ENCODE measurements at places on chromosomes 7 and 10. TPM values are rescaled to one million over a fixed set of nuclear protein-coding genes. Genes with fewer than 3 reads are reported as not detected.
A peak's percentile ranks its signal among the peaks of the same experiment; 100 is the strongest.

- no peaks in the 10 kb centered on the region for H3K36me3 ChIP-seq
- H3K27ac ChIP-seq = no peak overlapping the region
- no peak for DNase-seq
- no peaks in the 10 kb centered on the region for H3K4me1 ChIP-seq
- H3K27me3 ChIP-seq = peaks cover 23% of the 10 kb centered on the region
Observed at GRCh38 chr10:128300290-128300824, 174.1 kb upstream of the MKI67 start.

DNA sequence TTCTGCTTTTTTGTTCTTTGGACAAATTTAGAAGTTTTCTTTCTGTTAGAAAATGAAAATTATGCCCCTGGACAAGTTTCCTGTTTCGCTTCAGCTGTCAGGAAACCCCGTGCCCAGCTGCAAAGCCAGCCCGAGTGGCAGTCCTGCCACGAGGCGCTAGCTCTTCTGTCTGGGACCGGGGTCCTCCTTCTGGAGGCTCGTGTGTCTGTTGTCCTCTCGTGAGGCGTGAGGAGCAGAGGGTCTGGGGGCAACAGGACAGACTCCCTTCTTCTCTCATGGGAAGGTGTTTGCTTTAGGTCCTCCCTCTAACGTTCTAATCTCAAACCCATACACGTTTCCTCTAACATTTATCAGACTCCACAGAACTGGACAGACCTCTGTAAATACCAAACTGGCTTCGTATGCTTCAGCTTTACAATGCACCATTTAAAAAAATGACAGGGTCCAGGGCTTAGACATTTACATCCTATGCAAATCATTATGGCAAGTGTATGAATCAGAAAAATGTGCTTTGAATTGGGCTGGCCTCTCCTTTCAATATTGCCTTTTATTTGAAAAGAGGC lies 184.5 kb upstream of the SHH start:
- DNase-seq = no peak
- H3K36me3 ChIP-seq = peaks cover 10% of the 10 kb centered on the region
- peak overlapping the region; percentile 25 for H3K4me3 ChIP-seq
- H3K27me3 ChIP-seq = peaks cover 69% of the 10 kb centered on the region
- no peak overlapping the region for H3K27ac ChIP-seq
- peaks cover 16% of the 10 kb centered on the region for H3K4me1 ChIP-seq

GRCh38 chr7:136403591-136403990 lies 426.4 kb upstream of the MTPN start:
- H3K4me1 ChIP-seq = peaks cover 7% of the 10 kb centered on the region
- DNase-seq = no peak
- no peaks in the 10 kb centered on the region for H3K27me3 ChIP-seq
- H3K4me3 ChIP-seq = no peak overlapping the region
- H3K36me3 ChIP-seq = no peaks in the 10 kb centered on the region

- DNase-seq = no peak
- H3K36me3 ChIP-seq = peaks cover 4% of the 10 kb centered on the region
- no peak overlapping the region for H3K4me3 ChIP-seq
- H3K4me1 ChIP-seq = peaks cover 23% of the 10 kb centered on the region
- peaks cover 8% of the 10 kb centered on the region for H3K27me3 ChIP-seq
Observed at GRCh38 chr7:1062296-1063294, 18.2 kb downstream of the GPR146 start.

DNA sequence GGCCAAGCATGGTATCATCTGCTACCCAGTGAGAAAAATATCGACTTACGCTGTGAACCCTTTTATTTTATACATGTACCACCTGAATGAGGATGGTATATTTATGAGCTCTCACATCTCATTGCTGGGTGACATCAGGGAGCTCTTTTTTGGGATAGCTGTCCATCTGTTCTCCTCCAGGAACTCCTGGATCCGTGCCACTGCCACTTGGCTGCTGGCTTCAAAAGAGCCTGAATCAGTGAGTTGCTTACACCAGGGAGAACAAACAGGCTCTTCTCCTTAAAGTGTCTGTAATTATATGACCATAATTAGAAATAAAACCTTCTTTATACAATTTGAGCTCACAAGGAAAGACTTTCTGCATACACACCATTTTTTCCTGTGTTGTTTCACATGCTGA lies 106.2 kb downstream of the KAT6B start:
- H3K36me3 ChIP-seq = peaks cover 4% of the 10 kb centered on the region
- H3K27ac ChIP-seq = no peak overlapping the region
- peaks cover 30% of the 10 kb centered on the region for H3K4me1 ChIP-seq
- H3K27me3 ChIP-seq = no peaks in the 10 kb centered on the region

DNA sequence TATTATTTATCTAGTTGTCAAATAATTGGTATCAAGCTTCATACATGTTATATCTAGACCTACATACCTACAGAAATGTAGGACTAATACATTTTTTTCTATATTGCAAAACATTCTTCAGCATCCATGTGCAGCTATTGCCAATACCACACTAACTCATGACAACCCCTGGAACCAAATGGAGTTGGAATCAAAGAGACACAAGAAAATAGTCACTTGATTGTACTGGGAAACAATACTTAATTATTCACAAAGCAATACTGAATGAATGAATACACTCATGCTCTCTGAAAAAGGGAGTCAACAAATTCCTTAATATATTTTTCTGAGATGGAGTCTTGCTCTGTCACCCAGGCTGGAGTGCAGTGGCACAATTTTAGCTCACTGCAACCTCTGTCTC lies 10.4 kb upstream of the CFAP43 start:
- H3K4me1 ChIP-seq = no peaks in the 10 kb centered on the region
- H3K27me3 ChIP-seq = peaks cover 41% of the 10 kb centered on the region
- no peak overlapping the region for H3K4me3 ChIP-seq
- H3K36me3 ChIP-seq = no peaks in the 10 kb centered on the region

GRCh38 chr7:95808396-95808795 lies 36.0 kb downstream of the DYNC1I1 start:
- no peaks in the 10 kb centered on the region for H3K36me3 ChIP-seq
- DNase-seq = no peak
- no peak overlapping the region for H3K27ac ChIP-seq
- H3K4me3 ChIP-seq = no peak overlapping the region
- no peaks in the 10 kb centered on the region for H3K27me3 ChIP-seq
- H3K4me1 ChIP-seq = no peaks in the 10 kb centered on the region

DNA sequence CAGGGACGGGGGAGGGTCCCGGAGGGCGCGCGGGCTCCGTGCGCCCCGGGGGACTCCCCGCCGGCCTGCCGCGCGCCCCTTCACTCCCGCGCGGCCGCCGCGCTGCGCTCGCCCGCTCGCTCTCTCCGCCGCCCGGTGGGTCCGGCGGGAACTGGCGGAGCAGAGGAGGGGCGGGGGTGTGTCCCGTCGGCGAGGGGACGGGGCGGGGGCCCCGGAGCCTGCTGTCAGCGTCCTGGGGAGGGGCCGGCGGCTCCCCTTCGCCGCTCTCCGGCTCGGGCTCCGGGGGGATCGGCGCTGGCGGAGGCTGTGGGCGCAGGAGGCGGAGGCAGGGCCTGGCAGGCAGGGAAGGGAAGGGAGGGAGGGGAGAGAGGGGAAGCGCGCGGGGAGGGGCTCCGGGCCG lies at the start of gene SH3PXD2A:
TSS of gene SH3PXD2A (minus strand) at position 153 of the 400 bp plus-strand sequence. CDS start 310 bp downstream, outside the sequence.
- peak within 1 kb of the TSS; percentile 87 for H3K4me3 ChIP-seq
- H3K4me1 ChIP-seq = peaks cover 14% of the 10 kb centered on the region
- H3K36me3 ChIP-seq = peaks cover 4% of the 10 kb centered on the region
- H3K27me3 ChIP-seq = peaks cover 55% of the 10 kb centered on the region

DNA sequence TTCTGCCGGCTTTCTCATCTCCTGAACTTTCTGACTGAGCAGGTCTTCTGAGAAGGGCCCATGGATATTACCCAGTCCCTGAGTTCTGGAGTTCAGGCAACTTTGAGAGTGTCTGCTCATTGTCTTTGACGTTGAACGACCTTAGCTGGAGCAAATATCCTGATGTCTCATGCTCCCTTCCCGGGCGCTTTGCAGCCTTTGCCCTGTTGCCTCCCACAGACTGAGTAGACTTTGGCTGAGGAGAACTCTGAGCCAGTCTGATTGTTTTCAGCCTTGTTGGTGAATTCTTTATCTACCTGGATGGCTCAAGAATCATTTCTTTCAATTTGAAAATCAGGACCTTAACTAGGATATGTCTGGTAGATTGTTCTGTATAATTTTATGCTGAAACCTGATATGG lies 353.7 kb downstream of the GLRX3 start:
- H3K4me1 ChIP-seq = no peaks in the 10 kb centered on the region
- H3K27me3 ChIP-seq = peaks cover 4% of the 10 kb centered on the region
- no peak for DNase-seq
- H3K4me3 ChIP-seq = no peak overlapping the region

GRCh38 chr10:78162853-78163252 lies 129.2 kb downstream of the RPS24 start:
- H3K4me1 ChIP-seq = no peaks in the 10 kb centered on the region
- peaks cover 19% of the 10 kb centered on the region for H3K27me3 ChIP-seq
- H3K36me3 ChIP-seq = peaks cover 6% of the 10 kb centered on the region
- no peak overlapping the region for H3K27ac ChIP-seq
- no peak overlapping the region for H3K4me3 ChIP-seq

GRCh38 chr10:49663596-49663995 lies 15.9 kb upstream of the C10orf53 start:
- no peak for DNase-seq
- no peaks in the 10 kb centered on the region for H3K4me1 ChIP-seq
- peaks cover 22% of the 10 kb centered on the region for H3K27me3 ChIP-seq
- H3K4me3 ChIP-seq = no peak overlapping the region
- no peaks in the 10 kb centered on the region for H3K36me3 ChIP-seq

- no peak for DNase-seq
- no peaks in the 10 kb centered on the region for H3K4me1 ChIP-seq
- H3K4me3 ChIP-seq = no peak overlapping the region
- H3K36me3 ChIP-seq = no peaks in the 10 kb centered on the region
Observed at GRCh38 chr7:85664341-85664740, 477.5 kb upstream of the SEMA3D start.

GRCh38 chr10:113241599-113242360 lies 291.7 kb downstream of the TCF7L2 start:
- H3K27me3 ChIP-seq = peaks cover 52% of the 10 kb centered on the region
- no peak overlapping the region for H3K4me3 ChIP-seq
- no peak for DNase-seq
- no peaks in the 10 kb centered on the region for H3K36me3 ChIP-seq
- H3K27ac ChIP-seq = no peak overlapping the region

DNA sequence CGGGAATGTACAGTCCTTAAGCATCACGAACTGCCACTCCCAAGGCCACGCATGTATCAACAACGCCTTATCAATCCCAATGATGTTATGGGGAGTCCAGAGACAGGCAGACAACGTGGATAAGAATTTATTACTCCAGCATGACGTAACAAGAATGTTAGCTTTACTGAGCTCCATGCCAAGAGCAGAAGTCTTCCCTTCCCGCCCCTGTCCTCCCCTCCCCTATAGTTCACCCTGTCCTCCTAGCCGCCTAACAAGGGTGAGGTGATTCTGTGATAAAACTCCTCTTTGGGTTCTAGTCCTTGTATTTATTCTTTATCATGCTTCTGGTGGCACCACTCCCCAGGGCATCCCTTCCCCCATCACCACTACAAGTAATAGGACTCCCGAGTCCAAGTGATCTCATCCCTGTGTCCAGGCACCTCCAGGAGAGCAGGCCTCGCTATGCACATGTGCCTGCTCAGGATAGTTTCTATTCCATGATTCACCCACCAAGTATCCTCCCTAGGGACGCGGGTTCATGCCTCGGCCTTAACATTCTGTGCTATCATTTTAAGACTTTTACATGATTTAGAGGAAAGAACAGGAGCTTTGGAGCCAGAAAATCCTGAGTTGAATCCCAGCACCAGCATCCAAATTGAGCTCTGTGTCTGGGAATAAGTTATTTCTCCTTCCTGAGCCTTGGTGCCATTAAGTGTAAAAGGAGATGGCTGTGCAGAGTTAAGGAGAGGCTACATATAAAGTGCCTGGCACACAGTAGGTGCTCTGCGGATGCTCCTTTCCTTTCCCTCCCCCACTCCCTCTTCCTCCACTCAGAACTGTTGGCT lies 15.4 kb downstream of the GSDME start:
- H3K36me3 ChIP-seq = peaks cover 2% of the 10 kb centered on the region
- no peak overlapping the region for H3K4me3 ChIP-seq
- H3K27me3 ChIP-seq = peaks cover 31% of the 10 kb centered on the region
- H3K27ac ChIP-seq = no peak overlapping the region
- DNase-seq = no peak

DNA sequence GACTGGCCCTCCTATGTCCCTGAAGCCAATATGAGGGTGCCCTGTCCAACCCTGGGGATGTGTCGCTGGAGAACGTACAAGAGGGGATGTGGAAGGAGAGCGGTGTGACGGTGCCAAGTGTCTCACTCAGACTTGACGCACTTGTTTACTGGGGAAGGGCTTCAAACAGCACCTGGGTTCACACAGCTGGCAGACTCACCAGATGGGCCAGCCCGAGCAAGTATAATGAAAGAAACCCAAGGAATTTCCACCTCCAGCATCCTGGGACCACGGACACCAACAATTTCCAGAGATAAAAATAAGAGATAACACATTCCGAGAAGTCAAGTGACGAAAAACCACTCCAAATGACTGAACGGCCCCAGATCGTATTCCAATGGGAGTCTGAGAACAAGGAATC lies 5.3 kb downstream of the ATP5MF start:
- H3K4me1 ChIP-seq = peaks cover 31% of the 10 kb centered on the region
- peak overlapping the region; percentile 78 for H3K27ac ChIP-seq
- DNase-seq = no peak
- H3K36me3 ChIP-seq = peaks cover 2% of the 10 kb centered on the region
- H3K4me3 ChIP-seq = no peak overlapping the region

DNA sequence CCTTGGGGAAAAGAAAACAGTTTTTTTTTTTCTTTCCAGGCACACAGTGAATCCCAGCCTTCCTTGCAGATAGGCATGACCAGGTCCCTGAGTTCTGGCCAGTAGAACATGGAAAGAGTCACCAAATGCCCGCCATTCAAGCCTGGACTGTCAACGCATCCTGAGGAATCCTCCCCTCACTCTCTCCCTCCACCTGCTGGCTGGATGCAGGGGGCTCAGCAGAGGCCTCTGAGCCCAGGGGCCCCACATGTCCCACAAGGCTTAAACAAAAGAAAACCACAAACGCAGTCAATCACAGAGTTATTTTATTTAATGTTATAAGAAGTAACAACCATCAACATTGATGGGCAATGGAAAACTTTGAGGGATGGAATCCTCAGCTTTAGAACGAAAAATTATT lies 93.1 kb downstream of the JCAD start:
- no peak overlapping the region for H3K4me3 ChIP-seq
- H3K4me1 ChIP-seq = no peaks in the 10 kb centered on the region
- H3K27ac ChIP-seq = no peak overlapping the region
- no peaks in the 10 kb centered on the region for H3K36me3 ChIP-seq
- no peak for DNase-seq

Gene C7orf57
- 0.30 TPM for total RNA-seq

Gene SFTPA1
- total RNA-seq = not detected

Gene TMEM26
- not detected for total RNA-seq

Gene EBLN1
- not detected for total RNA-seq

Gene SORBS1
- 2.5 TPM for total RNA-seq

Gene HIBADH
- total RNA-seq = 5.7 TPM

Gene CYP2W1
- total RNA-seq = not detected

Gene SMKR1
- total RNA-seq = 2.0 TPM

Gene OR2A7
- 1.2 TPM for total RNA-seq

Data from T-helper 17 cell (primary cell).